ENCODE measurements at places on chromosomes 7 and 10.

DNA sequence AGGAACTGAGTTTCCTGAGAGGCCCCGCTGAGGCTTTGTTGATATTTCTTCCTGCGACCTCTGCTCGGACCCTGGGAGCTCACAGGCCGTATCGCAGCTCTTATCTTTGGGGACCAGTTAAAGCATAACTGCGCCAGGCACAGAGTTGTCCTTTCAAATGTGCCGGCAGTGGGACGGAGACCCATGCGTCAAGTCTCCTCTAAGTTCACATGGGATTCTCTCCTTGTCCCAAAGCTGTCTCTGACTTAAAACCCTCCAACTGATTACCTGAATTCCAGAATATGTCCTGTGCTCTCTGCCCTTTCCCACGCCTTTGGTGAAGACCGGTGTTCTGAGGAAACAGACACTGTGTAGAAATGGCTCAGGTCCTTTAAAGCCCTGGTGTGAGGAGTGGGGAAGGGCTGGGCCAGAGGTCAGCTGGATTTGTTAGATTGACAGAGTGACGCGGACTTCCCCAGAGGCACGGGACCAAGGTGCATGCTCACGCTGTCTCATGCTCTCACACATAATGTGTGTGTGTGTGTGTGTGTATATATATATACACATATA, 169.8 kb downstream of the EGFR start:
- no peaks in the 10 kb centered on the region for H3K27me3 ChIP-seq
- no peak overlapping the region for H3K27ac ChIP-seq
- no peaks in the 10 kb centered on the region for H3K36me3 ChIP-seq

- no peak for DNase-seq
- H3K27me3 ChIP-seq, result no peaks in the 10 kb centered on the region
- H3K27ac ChIP-seq, result no peak overlapping the region
These were observed 209.1 kb upstream of the PODXL start for GRCh38 chr7:131765575-131765974.

GRCh38 chr10:47107007-47107747, 192.8 kb upstream of the GDF10 start:
- no peaks in the 10 kb centered on the region for H3K36me3 ChIP-seq
- DNase-seq, result no peak
- H3K4me3 ChIP-seq, result no peak overlapping the region
- H3K27me3 ChIP-seq, result no peaks in the 10 kb centered on the region
- H3K27ac ChIP-seq, result no peak overlapping the region

DNA sequence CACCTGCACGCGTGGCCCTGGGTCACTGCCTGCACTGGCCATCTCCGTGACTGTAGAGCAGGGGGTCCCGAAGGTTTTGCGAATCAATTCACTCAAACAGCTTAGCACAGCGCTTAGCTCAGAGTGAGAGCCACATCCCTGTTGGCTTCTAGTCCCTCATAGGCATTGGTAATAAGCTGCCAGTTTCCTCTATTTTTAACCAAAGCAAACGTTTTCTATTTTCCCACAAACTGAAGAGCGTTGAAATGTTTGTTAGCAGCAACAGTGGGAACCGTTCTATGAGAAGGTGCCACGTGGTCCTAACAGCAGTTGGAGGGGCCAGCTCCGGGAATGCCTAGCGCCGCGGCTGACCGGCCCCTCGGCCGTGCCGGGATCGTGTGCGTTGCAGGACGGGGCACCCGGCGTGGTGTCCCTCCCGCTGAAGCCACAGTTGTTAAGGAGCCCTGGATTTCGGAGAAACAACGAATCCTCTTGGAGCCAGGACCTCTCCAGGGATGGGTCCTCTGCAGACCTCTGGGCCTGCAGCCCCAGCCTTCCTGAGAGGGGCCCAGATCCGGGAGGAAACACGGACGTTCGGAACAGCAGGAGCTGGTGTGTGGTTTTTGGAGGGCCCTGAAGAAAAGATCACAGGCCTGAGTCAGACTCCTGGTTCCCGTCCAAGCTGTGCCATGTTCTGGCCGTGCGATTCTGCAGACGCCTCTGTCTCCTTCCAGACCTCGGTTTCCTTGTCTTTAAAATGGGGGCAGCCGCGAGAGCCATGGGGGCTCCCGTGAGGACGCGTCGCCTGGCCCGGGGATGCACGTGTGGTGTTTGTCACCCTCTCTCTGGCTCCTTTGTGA, 40.3 kb downstream of the FAM20C start:
- H3K36me3 ChIP-seq, result no peaks in the 10 kb centered on the region
- no peak for DNase-seq
- H3K27ac ChIP-seq, result no peak overlapping the region
- no peaks in the 10 kb centered on the region for H3K27me3 ChIP-seq

- no peak overlapping the region for H3K4me3 ChIP-seq
- no peaks in the 10 kb centered on the region for H3K27me3 ChIP-seq
- no peak for DNase-seq
- H3K4me1 ChIP-seq, result no peaks in the 10 kb centered on the region
- no peak overlapping the region for H3K27ac ChIP-seq
These were observed 46.4 kb downstream of the CASD1 start for GRCh38 chr7:94556028-94556427.

GRCh38 chr7:66847879-66848790, 72.9 kb upstream of the TMEM248 start:
- H3K36me3 ChIP-seq, result no peaks in the 10 kb centered on the region
- H3K4me3 ChIP-seq, result peak overlapping the region; percentile 43
- H3K4me1 ChIP-seq, result peaks cover 11% of the 10 kb centered on the region
- H3K27me3 ChIP-seq, result no peaks in the 10 kb centered on the region

GRCh38 chr10:85224366-85224940, 896.1 kb downstream of the CCSER2 start:
- no peaks in the 10 kb centered on the region for H3K36me3 ChIP-seq
- no peaks in the 10 kb centered on the region for H3K4me1 ChIP-seq
- H3K27me3 ChIP-seq, result no peaks in the 10 kb centered on the region
- no peak for DNase-seq
- H3K27ac ChIP-seq, result no peak overlapping the region
- no peak overlapping the region for H3K4me3 ChIP-seq

- no peaks in the 10 kb centered on the region for H3K36me3 ChIP-seq
- no peak for DNase-seq
- H3K4me1 ChIP-seq, result peaks cover 5% of the 10 kb centered on the region
- H3K27ac ChIP-seq, result no peak overlapping the region
- H3K27me3 ChIP-seq, result no peaks in the 10 kb centered on the region
These were observed 258.8 kb downstream of the PHF14 start for GRCh38 chr7:11232462-11232861.

DNA sequence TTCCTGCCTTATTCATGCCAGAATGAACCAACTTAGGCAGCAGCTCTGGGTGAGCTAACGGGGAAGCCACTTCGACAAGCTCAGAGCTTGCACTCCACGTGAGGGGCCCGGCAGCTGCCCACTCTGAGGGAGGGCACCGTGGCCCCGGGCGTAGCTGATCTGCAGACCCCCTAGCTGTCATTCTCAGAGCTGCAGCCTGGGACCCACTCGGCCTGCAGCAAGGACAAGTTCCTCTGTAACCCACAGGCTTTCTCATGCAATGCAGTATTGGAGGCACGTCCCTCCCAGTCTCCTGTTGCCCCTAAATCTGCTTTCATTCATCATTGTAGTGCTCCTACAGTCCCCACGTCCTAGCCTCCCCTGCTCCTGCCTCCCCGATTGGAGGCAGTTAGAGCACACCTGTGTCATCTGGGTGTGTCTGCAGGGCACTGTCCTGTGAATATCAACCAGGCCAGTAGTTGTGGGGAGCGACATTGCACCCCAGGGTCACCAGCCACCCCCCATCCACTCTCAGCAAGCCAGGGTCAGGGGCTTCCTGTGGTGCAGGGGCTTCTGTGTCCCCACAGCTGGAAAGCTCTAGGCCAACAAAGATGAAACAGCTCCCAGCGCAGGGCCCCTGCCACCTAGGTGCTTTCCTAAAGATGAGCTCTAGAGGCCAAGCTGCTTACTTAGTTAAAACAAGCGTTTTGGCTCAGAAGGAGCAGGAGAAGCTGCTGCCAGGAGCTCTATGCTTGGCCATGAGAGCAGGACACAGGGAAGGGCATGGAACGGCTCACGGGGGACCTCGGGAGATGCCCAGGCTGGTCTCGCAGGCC, 333.6 kb downstream of the ADARB2 start:
- peak; percentile 72 for DNase-seq
- no peak overlapping the region for H3K4me3 ChIP-seq
- H3K36me3 ChIP-seq, result no peaks in the 10 kb centered on the region
- H3K27ac ChIP-seq, result no peak overlapping the region
- no peaks in the 10 kb centered on the region for H3K27me3 ChIP-seq

GRCh38 chr7:13882051-13882450, 107.4 kb downstream of the ETV1 start:
- no peaks in the 10 kb centered on the region for H3K4me1 ChIP-seq
- H3K27me3 ChIP-seq, result no peaks in the 10 kb centered on the region
- H3K4me3 ChIP-seq, result no peak overlapping the region
- H3K36me3 ChIP-seq, result no peaks in the 10 kb centered on the region
- no peak for DNase-seq

DNA sequence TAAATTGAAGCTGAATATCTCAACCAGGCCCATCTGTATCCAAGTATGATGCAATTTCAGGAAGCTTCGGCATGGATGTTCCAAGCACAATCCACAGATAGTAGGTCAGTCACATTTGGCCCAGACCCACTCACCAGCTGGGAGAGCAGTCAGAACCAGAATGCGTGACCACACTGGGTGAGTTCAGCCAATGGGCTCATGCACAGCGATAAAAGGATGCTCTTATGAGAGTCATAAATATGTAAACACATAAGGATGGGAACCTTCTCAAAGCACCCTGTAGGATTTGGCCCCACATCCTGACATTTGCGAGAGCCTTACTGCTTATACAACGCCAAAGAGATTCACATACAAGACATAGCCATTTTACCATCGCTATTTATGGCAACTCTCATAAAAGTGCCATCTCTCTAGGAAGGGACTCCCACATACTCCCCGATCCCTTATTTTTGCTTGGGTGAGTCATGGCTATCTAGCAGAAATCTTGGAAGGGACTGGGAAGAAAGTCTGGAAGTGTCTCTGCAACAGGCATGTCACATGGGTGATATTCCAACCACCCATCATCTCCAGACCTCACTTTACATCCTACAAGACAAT, 3.0 kb downstream of the AFAP1L2 start:
- peaks cover 30% of the 10 kb centered on the region for H3K27me3 ChIP-seq
- no peaks in the 10 kb centered on the region for H3K4me1 ChIP-seq
- H3K4me3 ChIP-seq, result no peak overlapping the region
- H3K36me3 ChIP-seq, result no peaks in the 10 kb centered on the region
- no peak overlapping the region for H3K27ac ChIP-seq
- DNase-seq, result no peak

DNA sequence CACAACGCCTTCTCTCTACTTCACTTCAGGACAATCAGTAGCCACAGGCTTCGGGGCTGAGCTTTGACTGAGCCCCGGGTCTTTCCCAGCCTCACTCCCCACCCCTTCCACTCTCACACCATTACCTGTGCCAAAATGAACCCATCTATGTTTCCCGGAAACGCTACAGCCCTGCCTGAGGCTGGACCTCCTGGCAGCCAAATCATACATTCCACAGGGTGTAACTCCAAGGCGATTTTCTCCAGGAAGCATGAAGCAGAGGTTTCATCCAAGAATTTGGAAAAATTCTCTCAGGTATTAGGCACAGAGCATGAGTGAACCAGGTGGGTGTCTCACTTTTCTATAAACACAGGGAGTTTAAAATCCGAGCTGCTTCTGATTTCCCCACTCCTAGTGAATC, 286.3 kb downstream of the TNS3 start:
- H3K27me3 ChIP-seq, result no peaks in the 10 kb centered on the region
- DNase-seq, result no peak
- no peak overlapping the region for H3K27ac ChIP-seq

DNA sequence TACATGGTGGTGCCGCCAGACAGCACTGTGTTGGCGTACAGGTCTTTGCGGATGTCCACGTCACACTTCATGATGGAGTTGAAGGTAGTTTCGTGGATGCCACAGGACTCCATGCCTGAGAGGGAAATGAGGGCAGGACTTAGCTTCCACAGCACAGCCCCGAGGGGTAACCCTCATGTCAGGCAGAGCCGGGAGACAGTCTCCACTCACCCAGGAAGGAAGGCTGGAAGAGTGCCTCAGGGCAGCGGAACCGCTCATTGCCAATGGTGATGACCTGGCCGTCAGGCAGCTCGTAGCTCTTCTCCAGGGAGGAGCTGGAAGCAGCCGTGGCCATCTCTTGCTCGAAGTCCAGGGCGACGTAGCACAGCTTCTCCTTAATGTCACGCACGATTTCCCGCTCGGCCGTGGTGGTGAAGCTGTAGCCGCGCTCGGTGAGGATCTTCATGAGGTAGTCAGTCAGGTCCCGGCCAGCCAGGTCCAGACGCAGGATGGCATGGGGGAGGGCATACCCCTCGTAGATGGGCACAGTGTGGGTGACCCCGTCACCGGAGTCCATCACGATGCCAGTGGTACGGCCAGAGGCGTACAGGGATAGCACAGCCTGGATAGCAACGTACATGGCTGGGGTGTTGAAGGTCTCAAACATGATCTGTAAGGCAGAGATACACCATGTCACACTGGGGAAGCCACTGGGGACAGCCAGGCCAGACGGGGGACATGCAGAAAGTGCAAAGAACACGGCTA, 104.6 kb upstream of the TNRC18 start:
- no peak for DNase-seq
- H3K4me3 ChIP-seq, result peak overlapping the region; percentile 90
- no peaks in the 10 kb centered on the region for H3K27me3 ChIP-seq
- peak overlapping the region; percentile 99 for H3K27ac ChIP-seq
- H3K4me1 ChIP-seq, result peaks cover 31% of the 10 kb centered on the region

Data from H1 (cell line).